GM04504 (cell line): ENCODE measurements at places on chromosomes 7 and 10.

- no peak for DNase-seq
These were observed 168.5 kb downstream of the LCOR start for GRCh38 chr10:97000487-97001182.

DNA sequence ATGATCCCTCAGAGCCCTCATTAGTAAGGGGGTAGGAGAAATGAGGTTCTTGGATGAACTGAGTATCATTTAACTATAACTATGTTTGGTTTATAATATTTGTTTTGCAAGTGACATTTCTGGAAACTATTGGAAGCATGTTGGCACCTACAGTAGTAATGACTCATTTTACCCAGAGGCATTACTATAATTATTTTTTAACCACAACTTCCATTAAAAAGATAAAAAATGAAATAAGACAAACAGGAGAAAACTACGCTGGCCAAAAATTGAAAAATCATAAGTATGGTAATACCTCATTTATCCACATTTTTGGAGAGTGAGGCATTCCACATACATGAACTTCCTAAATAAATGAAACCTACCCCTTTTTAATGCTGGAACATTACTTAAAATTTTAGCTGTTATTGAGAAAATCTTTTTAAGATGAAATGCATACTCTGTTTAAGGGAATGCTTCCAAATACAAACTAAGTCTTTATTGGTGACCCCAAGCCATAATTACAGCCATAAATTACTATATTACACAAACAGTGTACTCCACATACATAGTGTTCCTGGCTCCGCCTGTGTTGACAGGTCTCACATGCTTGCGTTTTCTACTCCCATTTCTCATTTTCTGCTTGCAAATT is 84.6 kb upstream of the CAPZA2 start:
- peak; percentile 35 for DNase-seq

- no peak for DNase-seq
These were observed 33.6 kb downstream of the DNMBP start for GRCh38 chr10:99975942-99976809.

- no peak for DNase-seq
These were observed 1.7 kb downstream of the DPY19L1 start for GRCh38 chr7:35035511-35035961.

GRCh38 chr7:8594115-8594514 is 160.7 kb downstream of the NXPH1 start:
- no peak for DNase-seq

DNA sequence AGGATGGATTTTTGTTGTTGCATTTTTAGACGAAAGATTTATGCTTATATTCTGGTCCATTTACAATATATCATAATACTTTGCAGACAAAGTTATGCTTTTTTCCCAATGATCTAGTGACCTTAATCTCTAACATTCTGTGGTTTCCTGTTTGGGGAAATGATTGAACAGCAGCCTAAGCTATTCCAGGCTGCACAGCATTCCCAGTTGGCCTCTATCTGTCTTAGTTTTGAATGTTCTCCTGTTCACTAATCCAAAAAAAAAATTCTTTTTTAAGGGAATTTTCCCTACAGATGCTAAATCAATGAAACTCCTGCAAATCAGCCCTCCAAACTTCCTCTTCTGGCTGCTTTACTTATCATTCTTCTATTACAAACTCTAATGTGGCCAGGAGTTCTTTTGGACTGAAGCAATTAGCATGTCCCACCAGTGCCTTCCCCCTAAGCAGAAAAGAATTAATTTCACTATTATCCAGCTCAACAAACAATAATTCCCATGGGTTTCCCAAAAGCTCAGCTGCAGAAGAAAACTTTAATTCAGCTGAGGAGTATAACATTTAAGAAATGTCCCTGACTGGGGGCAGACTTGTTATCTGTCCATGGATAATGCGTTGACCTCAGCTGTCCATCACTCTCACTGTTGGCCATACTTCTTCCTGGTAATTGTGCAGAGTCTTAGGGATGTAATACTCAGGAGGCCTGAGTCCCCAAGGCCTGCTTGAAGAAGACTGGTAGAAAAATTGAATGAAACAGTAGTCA is 81.9 kb upstream of the TRIL start:
- DNase-seq = peak; percentile 9
